ENCODE measurements at places on chromosomes 3 and 15.
A peak's percentile ranks its signal among the peaks of the same experiment; 100 is the strongest.

DNA sequence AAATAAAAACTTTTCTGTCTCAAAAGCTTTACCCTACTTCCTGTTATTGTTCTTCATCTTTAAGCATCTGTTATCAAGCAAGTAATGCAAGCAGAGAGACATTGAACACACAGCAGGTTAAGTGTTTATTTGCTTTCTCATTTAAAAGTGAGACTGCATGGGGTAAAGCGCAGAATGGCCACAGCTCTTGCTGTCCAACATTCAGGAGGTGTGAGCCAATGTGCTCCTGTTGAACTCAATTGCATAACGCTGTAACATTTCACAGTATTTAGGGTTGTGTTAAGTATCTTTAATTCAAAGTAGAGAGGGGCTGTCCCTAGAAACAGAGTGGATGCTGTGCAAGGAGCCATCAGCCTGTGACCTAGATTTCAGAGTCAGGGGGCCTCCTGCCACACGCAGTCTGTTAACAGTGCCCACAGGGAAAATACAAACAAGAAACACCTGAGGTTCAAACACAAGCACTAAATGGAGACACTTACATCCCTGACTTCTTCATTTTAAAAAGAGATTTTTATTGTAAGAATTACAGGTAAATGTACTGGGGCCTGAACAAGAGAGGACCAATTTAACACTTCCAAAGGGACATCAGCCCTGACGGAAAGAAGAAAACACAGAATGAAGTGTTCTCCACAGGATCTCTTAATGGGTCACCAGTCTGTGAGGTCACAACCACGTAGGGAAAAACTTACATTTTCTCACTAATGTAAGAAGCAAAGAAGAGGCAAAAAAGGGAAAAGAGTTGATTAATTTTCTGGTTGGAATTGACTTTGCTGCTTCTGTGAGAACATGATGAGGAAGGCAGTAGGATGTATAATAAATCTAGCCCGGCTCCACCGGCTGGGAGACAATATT lies 815.1 kb downstream of the VGLL3 start:
- DNase-seq: no peak

DNA sequence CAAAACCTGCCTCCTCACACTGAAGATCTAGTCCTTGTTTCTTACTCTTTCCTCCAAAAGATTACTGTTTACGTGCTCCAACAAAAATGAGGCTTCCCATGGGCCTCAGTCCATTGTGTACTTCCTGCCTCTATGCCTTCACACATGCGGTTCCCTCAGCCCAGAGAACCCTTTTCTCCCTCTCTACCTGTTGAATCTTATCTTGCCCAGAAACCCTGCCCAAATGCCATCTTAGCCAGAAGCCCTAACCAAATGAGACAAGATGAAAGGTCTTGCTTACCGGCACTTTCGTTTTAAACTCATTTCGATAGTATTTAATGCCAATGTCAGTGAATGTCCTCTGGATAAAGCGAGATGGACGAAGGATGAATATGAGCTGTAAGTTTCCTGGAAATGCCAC lies 85.5 kb downstream of the B3GNT5 start:
- no peak for DNase-seq

DNA sequence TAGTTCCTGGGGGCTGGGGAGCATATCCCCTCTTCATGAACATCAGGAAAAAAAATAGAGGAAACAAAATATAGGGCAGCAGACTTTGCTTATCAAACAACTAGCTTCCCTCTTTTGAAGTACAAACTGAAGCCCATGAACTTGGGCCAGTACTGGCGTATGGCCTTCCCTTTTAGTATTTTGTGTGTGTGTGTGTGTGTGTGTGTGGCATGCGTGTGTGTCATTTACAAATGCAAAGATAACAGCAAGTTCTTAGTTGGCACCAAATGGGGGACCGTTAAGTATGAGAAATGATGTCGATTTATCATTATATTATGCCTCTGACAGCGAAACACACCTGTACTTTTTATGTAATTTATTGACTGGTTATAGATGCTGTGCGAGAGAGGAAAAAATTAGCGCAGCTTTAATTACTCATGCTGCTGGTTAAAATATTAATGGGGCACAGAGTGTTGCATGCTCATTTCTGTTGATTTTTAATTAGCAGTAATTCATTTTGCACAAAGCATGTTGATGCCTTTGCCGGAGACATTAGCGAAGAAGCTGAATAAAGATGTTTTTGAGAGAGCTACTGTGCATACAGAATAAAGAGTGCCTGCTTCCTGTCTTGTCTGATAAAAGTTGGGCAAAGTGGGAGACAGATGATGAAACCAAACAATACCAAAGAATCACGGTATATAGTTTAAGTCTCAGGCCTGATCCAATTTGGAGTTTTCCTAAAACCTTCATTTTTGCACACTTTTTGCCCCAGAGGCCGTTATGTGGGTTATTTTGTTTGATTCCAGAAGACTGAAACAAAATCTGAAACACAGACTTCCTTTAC lies 297.1 kb downstream of the SATB1 start:
- peak; percentile 26 for DNase-seq

GRCh38 chr3:86029590-86029989 lies 961.4 kb downstream of the VGLL3 start:
- DNase-seq: no peak

- DNase-seq: peak; percentile 53
These were observed 175.8 kb downstream of the XXYLT1 start for GRCh38 chr3:195095035-195095703.

DNA sequence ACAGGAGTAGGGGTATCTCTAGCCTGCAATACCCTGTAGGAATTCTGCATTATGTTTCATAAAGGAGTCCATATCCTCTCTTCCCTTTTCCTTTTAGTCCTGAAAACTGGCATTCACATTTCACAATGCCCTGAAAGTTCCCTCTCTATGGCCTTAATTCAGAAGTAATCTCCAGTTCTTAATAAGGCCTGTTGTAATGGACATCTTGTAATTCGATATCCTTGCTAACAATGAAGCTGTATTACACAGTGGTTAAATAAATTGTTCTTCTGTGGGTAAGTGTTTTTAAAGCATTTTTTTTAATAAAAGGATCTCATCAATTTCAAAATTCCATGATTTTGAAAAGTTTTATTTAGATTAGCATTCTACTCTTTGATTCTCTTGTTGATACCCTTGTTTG lies 34.3 kb upstream of the NEO1 start:
- DNase-seq: no peak

GRCh38 chr3:180694321-180694720 lies 15.0 kb upstream of the CCDC39 start:
- DNase-seq: no peak
